A172 (cell line): ENCODE measurements at places on chromosomes 11 and 22. TPM values are rescaled to one million over a fixed set of nuclear protein-coding genes. Genes with fewer than 3 reads are reported as not detected.

The TRIM49 gene
- not detected in 2 replicates for total RNA-seq

The CASP5 gene
- not detected in 2 replicates for total RNA-seq

The C22orf31 gene
- total RNA-seq: not detected in 2 replicates

The LRRN4CL gene
- total RNA-seq: 2.8 and 5.1 TPM in 2 replicates

The FAU gene
- total RNA-seq: 286 and 528 TPM in 2 replicates
